Stimulated activated CD4-positive, alpha-beta T cell treated with anti-CD3 and anti-CD28 coated beads, Interleukin-12 subunit alpha, Interleukin-12 subunit beta, amount 100 ng/mL, for 48 hours (primary cell): ENCODE measurements at places on chromosomes 2 and 18.

GRCh38 chr2:67242456-67242855, 154.7 kb upstream of the ETAA1 start:
- no peak for DNase-seq

DNA sequence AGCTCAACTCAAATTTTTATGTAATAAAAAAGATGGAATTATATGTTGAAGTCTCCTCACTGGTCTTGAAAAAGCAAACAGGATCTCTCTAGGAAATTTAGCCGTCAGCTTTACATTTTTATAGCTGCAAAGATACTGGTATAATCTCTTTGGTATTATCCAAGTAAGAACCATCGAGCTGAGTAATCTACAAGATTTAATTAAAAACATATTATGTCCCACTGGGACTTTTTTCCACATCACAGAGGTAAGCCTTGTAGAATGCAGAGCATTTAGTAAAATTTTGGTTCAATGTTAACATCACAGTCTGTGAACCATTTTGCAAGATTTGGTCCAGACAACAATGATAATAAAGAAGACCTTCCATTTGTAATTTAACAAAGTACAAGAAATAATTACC, 162.6 kb upstream of the SLC39A10 start:
- no peak for DNase-seq

DNA sequence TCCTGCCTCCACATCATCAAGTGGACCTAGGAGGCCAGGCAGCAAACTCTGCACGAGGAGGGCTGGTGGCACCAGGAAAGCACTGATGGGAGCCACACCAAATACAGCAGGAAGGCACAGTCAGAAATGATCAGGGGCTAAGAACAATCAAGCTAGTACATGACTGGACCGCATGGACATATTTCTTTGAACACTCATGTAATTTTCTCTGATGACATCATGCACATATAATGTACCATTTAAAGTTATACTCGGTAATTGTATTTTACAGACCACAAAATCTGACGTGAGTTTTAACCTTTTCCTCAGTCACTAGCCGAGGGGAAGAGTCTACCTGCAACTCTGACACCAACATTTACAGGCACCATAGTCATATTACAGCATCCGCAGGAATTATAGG, 76.7 kb downstream of the XDH start:
- no peak for DNase-seq

DNA sequence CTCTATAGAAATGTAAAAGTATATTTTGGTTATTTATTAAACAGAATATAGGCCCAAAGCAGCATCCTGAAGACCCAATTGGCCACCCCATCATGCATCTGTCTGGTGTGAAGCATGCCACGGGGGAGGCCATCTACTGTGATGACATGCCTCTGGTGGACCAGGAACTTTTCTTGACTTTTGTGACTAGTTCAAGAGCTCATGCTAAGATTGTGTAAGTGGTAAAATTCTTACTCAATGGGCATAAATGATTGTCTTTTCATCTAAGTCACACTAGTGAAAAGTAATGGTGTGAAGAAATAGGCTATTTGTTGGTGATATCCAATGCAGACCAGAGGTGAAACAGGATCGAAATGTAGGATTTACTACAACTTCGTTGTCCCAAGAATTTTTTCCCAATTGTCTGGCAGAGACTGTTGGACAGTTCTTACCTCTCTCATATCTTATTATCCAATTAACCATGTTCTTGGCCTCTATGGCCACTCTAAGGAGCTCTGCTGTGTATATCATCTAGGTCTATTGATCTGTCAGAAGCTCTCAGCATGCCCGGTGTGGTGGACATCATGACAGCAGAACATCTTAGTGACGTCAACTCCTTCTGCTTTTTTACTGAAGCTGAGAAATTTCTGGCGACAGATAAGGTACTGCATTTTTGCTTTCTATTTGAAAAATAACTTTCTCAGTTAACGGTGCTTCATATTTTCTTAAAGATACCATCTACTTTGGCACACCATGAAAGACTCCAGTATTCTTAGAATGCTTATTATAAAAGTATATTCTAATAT, 35.0 kb downstream of the AOX1 start:
- DNase-seq: no peak

DNA sequence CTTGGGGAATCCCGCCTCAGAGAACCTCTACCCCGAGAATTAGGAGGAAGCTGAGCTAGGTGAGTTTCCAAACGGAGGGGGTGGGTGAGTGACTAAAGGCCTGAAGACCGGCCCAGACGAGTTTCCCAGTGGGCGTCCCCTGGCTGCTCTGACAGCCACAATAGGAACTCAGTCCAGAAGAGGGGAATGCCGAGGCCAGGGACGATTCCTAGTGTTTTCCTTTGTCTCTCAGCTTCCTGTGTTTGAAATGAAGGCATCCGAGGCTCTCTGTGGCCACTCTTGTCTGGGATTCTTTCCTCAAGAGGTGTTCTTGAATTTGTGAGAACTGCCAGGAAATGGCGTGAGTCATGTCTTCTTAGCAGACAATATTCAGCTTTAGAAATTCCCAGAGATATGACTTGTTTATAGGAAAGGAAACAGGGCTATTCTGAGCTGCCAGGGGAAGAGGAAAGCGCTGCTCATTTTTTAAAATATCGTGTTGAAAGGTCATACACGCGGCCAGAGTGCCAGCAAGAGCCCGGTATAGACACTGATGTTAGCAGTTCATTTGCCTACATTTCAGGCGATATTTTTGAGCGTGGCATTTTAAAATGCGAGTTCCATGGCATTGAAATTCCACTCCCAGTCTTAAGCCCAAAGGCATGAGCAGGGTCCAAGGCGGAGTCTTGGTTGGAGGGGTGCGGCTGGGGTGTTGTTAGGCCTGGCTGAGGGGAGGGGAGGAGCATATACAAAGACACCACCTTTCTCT, 169.1 kb upstream of the KLF7 start:
- peak; percentile 51 for DNase-seq

GRCh38 chr18:53850902-53851301, 373.6 kb downstream of the MBD2 start:
- no peak for DNase-seq

DNA sequence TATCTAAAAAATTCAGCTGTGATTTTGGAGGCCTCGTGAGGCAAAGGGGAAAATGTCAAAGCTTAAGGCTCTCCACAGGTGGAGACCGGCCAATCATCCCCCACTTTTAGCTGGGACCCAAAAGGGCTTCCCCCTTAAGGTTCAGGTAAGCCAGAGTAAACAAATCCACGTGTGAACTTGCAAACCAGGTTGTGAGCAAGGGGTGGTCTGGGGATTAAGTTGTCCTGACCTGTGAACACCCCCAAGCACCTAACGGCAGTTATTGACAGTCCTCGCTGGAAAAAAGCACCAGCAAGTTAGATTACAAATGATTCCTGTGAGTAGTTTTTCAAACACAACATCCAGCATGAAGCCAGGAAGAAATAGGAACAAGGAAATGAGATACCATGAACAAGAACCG, 42.9 kb downstream of the MYO7B start:
- no peak for DNase-seq

- DNase-seq: no peak
These were observed 68.7 kb downstream of the TMEM247 start for GRCh38 chr2:46548103-46548486.

GRCh38 chr2:160367887-160368286, 125.7 kb downstream of the RBMS1 start:
- DNase-seq: no peak
